ENCODE measurements at places on chromosomes 5 and 9.

GRCh38 chr5:44640945-44641456 lies 167.7 kb upstream of the MRPS30 start:
- H3K4me1 ChIP-seq: no peaks in the 10 kb centered on the region
- H3K4me3 ChIP-seq: no peak overlapping the region
- peaks cover 2% of the 10 kb centered on the region for H3K36me3 ChIP-seq
- no peak overlapping the region for H3K27ac ChIP-seq

- H3K27me3 ChIP-seq: no peaks in the 10 kb centered on the region
- no peak overlapping the region for H3K4me3 ChIP-seq
- H3K27ac ChIP-seq: no peak overlapping the region
- H3K4me1 ChIP-seq: no peaks in the 10 kb centered on the region
These were observed 100.4 kb downstream of the TTLL11 start for GRCh38 chr9:121992571-121993212.

GRCh38 chr5:38329132-38329715 lies 70.9 kb downstream of the EGFLAM start:
- no peak overlapping the region for H3K4me3 ChIP-seq
- no peak for DNase-seq
- no peaks in the 10 kb centered on the region for H3K4me1 ChIP-seq
- peaks cover 16% of the 10 kb centered on the region for H3K27me3 ChIP-seq
- H3K36me3 ChIP-seq: no peaks in the 10 kb centered on the region

DNA sequence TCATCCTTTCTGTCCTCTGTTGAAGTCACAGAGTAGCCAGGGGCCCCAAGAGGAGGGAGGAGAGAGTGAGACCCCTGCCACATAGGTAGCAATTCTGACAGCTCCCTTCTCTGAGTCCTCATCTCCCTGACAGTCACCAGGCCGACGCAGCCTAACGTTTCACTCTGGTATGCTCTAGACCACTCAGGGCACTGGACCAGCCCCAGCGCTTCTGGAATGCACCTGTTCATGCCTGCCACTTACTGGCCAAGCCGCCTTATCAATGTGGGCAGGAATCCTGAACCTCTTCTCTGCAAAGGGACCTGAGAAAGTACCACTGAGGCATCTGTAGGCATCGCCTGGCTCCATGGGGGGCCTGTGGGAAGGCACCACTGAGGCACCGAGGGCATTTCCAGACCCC lies 50.2 kb downstream of the SECISBP2 start:
- peak overlapping the region; percentile 22 for H3K27ac ChIP-seq
- H3K4me3 ChIP-seq: no peak overlapping the region
- peaks cover 15% of the 10 kb centered on the region for H3K4me1 ChIP-seq
- no peaks in the 10 kb centered on the region for H3K27me3 ChIP-seq
- no peak for DNase-seq

DNA sequence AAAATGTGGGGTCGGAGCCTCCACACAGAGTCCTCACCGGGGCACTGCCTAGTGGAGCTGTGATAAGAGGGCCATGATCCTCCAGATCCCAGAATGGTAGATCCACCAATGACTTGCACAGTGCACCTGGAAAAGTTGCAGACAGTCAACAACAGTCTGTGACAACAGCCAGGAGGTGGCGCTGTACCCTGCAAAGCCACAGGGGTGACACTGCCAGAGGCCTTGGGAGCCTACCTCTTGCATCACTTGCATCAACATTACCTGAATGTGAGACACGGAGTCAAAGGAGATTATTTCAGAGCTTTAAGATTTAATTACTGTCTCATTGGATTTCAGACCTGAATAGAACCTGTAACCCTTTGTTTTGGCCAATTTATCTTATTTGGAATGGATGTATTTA lies 614.1 kb upstream of the CDH9 start:
- H3K4me1 ChIP-seq: no peaks in the 10 kb centered on the region
- no peaks in the 10 kb centered on the region for H3K36me3 ChIP-seq
- no peak overlapping the region for H3K27ac ChIP-seq
- no peaks in the 10 kb centered on the region for H3K27me3 ChIP-seq
- H3K4me3 ChIP-seq: no peak overlapping the region

- H3K4me1 ChIP-seq: peaks cover 5% of the 10 kb centered on the region
- no peaks in the 10 kb centered on the region for H3K36me3 ChIP-seq
- peaks cover 39% of the 10 kb centered on the region for H3K27me3 ChIP-seq
- DNase-seq: peak; percentile 45
- no peak overlapping the region for H3K27ac ChIP-seq
These were observed 113.0 kb downstream of the GAPVD1 start for GRCh38 chr9:125374443-125375309.

DNA sequence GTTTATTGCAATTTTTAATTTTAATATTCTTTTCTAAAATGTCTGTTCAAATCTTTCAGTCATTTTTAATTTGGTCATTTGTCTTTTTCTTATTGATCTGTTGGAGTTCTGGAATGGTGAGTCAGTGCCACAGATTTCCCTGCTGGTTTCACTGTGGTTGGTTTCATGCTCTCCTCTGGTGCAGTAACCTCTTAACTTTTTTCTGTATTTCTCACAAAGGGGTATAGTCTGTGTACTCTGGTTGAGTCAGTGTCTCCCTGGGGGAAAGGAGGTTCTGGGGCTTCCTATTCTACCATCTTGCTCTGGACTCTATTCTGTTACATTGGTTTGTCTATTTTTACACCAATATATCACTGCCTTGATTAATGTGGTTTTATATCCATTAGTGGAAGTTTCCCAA lies 178.8 kb downstream of the CSNK1G3 start:
- H3K27me3 ChIP-seq: no peaks in the 10 kb centered on the region
- H3K36me3 ChIP-seq: peaks cover 3% of the 10 kb centered on the region
- H3K4me1 ChIP-seq: no peaks in the 10 kb centered on the region
- no peak overlapping the region for H3K27ac ChIP-seq
- DNase-seq: no peak

- no peak overlapping the region for H3K4me3 ChIP-seq
- H3K4me1 ChIP-seq: no peaks in the 10 kb centered on the region
- no peaks in the 10 kb centered on the region for H3K27me3 ChIP-seq
- no peak for DNase-seq
These were observed 1.8 kb downstream of the FAM240B start for GRCh38 chr9:38718148-38718547.

GRCh38 chr5:149911031-149911430 lies 33.6 kb downstream of the PDE6A start:
- no peaks in the 10 kb centered on the region for H3K36me3 ChIP-seq
- no peak overlapping the region for H3K27ac ChIP-seq
- H3K4me3 ChIP-seq: no peak overlapping the region
- H3K27me3 ChIP-seq: peaks cover 35% of the 10 kb centered on the region
- DNase-seq: no peak
- no peaks in the 10 kb centered on the region for H3K4me1 ChIP-seq

DNA sequence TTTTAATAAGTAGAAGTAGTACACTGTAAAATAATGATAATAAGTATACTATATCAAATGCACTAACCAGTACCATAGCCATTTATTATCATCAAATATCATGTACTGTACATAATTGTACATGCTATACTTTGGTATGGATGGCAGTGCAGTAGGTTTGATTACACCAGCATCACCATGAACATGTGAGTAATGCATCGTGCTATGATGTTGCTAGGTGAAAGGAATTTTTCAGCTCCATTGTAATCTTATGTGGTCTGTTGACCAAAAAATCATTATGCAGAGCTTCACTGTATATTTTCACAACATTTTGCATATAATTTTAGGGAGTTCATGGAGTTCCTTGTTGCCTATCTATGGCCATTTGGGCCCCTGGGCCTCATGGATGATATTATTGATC lies 72.2 kb upstream of the HMHB1 start:
- no peak overlapping the region for H3K4me3 ChIP-seq
- no peak overlapping the region for H3K27ac ChIP-seq
- H3K4me1 ChIP-seq: peaks cover 4% of the 10 kb centered on the region

- no peaks in the 10 kb centered on the region for H3K4me1 ChIP-seq
- no peak overlapping the region for H3K27ac ChIP-seq
- no peaks in the 10 kb centered on the region for H3K36me3 ChIP-seq
- peaks cover 47% of the 10 kb centered on the region for H3K27me3 ChIP-seq
- no peak overlapping the region for H3K4me3 ChIP-seq
These were observed 92.2 kb downstream of the KLF4 start for GRCh38 chr9:107397076-107398044.

DNA sequence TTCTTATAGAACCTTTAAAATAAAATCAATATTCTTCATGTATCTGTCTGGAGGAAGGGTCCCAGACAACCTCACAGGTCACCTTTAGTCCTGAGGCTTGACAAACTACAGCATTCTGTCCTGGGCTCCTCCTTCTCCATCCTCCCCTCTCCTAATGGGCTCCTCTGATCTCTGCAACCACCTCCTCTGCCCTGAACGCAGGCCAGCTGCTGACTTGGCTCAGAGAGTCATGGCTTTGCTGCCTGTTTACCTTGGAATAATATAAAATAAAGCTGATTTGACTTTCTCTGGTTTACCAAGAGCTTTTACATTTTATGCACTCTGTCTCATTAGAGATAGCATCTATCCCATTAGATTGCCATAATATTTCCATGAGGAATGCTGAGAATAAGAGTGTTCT lies 159.4 kb downstream of the SEMA6A start:
- H3K27ac ChIP-seq: no peak overlapping the region
- no peaks in the 10 kb centered on the region for H3K4me1 ChIP-seq
- no peaks in the 10 kb centered on the region for H3K36me3 ChIP-seq
- no peak for DNase-seq

GRCh38 chr9:108681851-108682590 lies 173.8 kb downstream of the ACTL7B start:
- no peak for DNase-seq
- H3K27me3 ChIP-seq: no peaks in the 10 kb centered on the region
- H3K27ac ChIP-seq: no peak overlapping the region
- H3K4me1 ChIP-seq: no peaks in the 10 kb centered on the region

DNA sequence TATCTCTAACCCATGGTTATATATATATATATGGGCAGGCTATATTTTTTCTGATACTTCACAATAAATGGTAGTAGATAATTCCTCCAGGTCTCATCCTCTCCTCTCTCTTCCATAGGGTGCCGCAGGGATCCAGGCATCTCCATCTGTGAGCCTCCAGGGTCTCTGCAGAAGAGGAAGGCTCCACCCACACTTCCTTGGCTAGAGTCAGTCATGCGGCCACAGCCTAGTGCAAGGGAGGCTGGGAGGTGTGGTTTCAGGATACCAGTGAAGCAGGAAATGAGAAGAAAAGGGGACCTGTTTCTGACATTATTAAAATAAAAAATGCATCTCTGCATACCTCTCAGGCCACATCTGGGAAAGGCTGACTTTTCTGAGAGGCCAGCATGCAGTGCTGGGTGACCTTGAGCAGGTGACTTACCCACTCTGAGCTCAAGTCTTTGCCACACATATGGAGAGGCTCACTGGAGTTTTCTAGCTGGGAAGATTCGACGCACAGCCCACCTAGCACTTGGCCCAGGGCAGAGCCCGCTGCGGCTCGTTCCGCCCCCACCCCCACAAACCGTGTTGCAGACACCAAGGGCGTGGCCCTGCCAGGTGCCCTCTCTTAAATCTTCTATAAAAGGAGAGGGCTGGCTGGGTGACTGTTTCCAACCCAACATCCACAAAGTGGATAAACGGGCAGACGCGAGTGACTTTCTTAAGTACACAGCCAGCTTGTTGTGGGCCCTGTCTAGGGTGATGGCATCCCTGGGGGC lies 47.9 kb downstream of the OLFM1 start:
- H3K36me3 ChIP-seq: no peaks in the 10 kb centered on the region
- DNase-seq: no peak
- no peak overlapping the region for H3K4me3 ChIP-seq
- H3K27ac ChIP-seq: no peak overlapping the region
- no peaks in the 10 kb centered on the region for H3K4me1 ChIP-seq

DNA sequence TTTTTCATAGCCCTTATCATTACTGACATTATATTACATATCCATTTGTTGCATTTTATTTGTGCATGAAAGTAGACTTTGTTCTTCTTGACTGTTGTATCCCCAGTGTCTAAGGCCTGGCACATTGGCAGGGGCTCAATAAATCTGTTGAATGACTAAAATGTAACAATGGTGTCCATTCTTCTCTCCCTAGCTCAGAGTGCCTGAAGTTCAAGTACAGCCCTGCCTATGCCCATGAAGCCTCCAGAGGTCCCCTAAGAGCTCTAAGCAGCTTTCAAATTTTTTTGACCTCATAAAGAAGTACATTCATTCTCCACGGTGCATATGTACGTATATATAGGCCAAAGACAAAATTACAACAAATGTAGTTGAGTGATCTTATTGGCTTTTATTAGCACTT lies 4.2 kb upstream of the BSPRY start:
- H3K27ac ChIP-seq: no peak overlapping the region
- peaks cover 4% of the 10 kb centered on the region for H3K27me3 ChIP-seq
- peaks cover 10% of the 10 kb centered on the region for H3K4me1 ChIP-seq

GRCh38 chr5:11803436-11803835 lies 100.8 kb downstream of the CTNND2 start:
- H3K27me3 ChIP-seq: no peaks in the 10 kb centered on the region
- no peak overlapping the region for H3K27ac ChIP-seq
- no peaks in the 10 kb centered on the region for H3K36me3 ChIP-seq
- no peak for DNase-seq
- H3K4me3 ChIP-seq: no peak overlapping the region

GRCh38 chr9:80522465-80522864 lies 950.7 kb downstream of the TLE4 start:
- no peak for DNase-seq
- H3K27me3 ChIP-seq: no peaks in the 10 kb centered on the region
- no peaks in the 10 kb centered on the region for H3K4me1 ChIP-seq
- no peak overlapping the region for H3K4me3 ChIP-seq
- H3K36me3 ChIP-seq: no peaks in the 10 kb centered on the region
- H3K27ac ChIP-seq: no peak overlapping the region

- no peaks in the 10 kb centered on the region for H3K36me3 ChIP-seq
- DNase-seq: no peak
- H3K27ac ChIP-seq: no peak overlapping the region
- H3K27me3 ChIP-seq: no peaks in the 10 kb centered on the region
These were observed 26.8 kb downstream of the RGS7BP start for GRCh38 chr5:64532657-64533056.

DNA sequence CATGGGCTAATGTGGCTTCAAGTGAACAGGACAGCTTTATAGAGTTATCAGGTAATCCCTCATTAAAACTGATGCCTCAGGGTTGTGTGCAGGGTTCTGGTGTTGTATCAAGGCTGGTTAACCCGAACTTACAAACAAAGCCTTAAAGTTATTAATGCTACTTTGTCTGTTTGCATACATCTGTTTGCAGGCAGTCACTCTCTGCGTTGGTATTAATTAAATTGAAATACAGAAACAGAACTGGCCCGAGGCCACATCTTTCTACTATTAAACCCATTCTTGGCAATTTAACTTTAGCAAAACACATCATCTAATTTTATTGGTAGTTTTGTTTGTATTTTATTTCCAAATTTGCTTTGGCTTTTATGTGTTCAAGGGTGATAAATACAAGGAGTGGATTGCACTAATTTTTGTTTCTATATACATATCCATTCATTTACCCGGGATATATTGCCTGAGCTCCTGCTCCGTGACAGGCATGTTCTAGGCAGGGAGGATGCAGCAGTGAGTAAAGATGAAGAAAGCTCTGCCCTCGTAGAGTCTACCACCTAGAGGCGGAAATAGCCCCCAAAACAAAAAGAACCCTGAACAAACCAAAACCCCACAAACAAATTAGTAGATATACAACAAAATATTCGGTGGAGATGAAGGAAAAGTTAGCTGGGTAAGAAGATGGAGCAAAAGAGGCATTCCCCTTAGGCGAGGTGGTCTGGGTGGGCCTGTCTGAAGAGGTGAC lies 164.2 kb downstream of the MACROH2A1 start:
- no peak overlapping the region for H3K27ac ChIP-seq
- H3K36me3 ChIP-seq: no peaks in the 10 kb centered on the region
- peaks cover 50% of the 10 kb centered on the region for H3K27me3 ChIP-seq
- no peak for DNase-seq
- no peak overlapping the region for H3K4me3 ChIP-seq
- H3K4me1 ChIP-seq: no peaks in the 10 kb centered on the region
